ENCODE measurements at places on chromosomes 6 and 20.

DNA sequence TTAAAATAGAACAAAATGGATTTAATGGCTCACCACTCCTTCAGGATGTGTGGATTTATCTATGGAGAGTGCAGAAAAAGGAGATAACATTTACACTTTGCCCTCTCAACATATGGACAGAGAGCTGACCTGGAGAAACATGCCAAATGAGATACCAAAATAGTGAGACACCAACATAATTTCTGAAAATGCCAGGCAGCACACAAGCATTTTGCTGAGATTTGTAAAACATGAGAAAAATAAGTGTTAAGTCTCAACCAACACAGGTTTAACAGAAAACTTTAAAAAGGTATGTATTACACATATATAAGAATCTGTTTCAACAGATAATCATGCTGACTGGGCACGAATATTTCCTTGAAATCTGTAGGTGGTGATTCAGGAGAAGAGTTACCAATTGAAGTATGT lies 145.2 kb downstream of the REV3L start:
- DNase-seq, result no peak

DNA sequence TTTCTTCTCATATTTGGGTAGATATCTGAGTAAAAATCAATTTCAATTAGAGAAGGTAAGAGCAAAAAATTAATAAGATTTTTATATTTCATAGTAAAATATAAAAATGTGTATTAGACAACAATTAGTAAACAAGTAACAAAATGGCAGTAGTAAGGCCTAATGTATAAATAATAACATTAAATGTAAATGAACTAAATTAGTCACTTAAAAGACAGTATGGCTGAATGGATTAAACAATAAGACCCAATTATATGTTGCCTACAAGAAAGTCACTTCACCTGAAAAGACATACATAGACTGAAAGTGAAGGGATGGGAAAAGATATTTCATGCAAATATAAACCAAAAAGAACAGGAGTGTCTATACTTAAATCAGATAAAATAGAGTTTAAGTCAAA lies 147.6 kb downstream of the TRMT11 start:
- DNase-seq, result no peak

GRCh38 chr6:34098045-34098936 lies 47.6 kb downstream of the GRM4 start:
- no peak for DNase-seq

GRCh38 chr20:4469910-4470309 lies 251.8 kb upstream of the PRND start:
- no peak for DNase-seq

DNA sequence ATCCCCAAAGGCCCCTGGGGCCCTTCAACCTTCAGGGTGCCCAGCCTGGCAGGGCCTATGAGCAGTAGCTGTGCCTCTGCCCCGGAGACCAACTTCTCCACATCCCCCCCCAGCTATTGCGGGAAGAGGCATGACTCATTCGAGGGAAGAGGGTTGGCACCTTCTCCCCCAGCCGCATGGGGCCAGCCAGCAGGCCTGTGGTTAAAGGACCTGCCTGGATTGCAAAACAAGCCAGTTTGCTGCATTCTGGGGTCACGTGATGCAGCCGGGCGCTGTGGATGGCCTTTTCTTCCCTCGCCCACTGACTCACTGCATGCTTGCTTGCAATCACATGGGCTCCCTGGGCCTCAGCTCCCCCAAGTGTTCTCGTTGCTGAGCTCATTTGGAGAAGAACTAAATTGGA lies 182.5 kb downstream of the MAFB start:
- DNase-seq, result no peak

DNA sequence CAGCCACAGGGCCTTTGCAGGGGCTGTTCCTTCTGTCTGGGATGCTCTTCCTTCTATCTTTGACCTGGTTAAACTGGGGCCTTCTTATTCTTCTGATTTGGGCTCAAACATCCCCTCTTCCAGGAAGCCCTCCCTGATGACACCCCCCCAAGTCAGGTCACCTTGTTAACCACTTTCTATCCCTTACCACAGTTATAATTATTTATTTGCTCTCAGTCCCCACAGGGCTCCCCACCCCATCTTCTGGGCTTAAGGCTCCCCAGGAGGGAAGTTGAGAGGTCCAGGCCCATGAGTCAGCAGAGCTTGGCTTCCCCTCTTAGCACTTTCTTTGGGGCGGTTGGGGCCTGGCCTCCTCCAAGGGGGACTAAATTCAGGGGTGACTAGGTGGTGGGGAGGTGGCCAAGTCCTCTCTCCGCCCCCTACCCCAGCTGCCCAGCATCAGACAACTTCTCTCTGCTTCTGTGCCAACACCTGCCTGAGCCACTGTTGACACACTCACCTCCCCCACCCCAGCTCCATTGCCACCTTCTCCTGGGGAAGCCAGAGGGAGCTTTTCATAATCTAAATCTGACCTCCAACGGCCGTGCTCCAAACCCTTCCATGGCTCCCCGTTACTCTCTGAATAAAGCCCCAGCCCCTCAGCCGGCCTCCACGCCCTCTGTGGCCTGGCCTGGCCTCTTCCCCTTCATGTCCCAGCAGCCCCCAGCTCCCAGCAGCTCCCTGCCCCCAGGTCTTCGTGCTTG lies 70.0 kb downstream of the CEBPB start:
- no peak for DNase-seq

DNA sequence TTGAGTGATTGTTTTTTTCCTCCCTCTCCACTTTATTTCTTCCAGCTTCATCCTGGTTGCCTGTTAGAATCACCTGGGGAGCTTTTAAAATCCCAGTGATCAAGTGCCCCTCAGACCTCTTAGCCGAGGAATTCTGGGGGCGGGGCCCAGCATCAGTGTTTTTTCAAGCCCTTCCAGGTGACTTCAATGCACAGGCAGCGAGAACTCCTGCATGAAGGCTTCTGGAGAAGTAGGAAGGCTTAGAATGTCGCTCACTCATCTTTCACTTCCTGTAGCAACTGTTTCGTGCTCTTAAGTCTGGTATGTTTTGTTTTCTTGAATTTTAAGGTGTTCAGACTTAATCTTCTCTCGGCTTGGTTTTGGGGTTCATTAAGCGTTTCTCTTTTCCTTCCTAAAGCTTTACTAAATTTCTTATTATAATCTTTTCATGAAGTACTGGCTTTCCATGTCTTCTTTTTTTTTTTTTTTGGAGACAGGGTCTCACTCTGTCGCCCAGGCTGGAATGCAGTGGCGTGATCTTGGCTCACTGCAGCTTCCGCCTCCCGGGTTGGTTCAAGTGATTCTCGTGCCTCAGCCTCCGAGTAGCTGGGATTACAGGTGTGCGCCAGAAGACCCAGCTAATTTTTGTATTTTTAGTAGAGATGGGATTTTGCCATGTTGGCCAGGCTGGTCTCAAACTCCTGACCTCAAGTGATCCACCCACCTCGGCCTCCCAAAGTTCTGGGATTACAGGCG lies 30.9 kb upstream of the TULP1 start:
- DNase-seq, result no peak

Data from activated CD4-positive, alpha-beta T cell treated with anti-CD3 and anti-CD28 coated beads for 1 hour (primary cell).